ENCODE measurements at places on chromosomes 11 and 22. TPM values are rescaled to one million over a fixed set of nuclear protein-coding genes. Genes with fewer than 3 reads are reported as not detected.

DNA sequence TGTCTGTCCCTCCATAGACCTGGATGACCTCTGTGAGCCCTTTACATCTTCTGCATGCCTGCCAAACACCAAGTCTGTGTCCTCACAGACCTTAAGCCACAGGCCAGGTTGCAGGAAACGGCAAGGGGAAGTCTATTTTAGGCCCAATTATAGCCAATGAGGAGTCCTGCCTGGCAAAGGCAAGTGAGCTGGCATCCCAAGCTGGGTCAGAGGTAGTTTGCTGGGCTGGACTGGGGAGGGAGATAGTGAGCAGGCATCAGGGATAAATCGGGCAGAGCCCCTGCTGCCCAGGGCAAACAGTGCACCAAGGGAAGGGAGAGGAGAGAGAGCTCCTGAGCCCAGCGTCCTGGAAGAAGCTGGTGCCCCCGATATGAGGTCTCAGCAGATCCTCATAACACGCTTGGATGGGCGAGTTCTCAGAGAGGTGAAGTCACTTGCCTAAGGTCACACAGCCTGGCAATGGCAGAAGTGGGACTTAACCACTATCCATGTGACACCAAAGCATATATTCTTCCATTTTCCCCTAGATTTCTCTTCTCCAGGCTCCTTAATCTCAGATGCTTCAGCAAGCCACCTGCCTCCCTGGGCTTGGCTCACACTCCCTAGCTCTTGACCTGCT is 3.7 kb upstream of the RELT start:
- no peak for DNase-seq

DNA sequence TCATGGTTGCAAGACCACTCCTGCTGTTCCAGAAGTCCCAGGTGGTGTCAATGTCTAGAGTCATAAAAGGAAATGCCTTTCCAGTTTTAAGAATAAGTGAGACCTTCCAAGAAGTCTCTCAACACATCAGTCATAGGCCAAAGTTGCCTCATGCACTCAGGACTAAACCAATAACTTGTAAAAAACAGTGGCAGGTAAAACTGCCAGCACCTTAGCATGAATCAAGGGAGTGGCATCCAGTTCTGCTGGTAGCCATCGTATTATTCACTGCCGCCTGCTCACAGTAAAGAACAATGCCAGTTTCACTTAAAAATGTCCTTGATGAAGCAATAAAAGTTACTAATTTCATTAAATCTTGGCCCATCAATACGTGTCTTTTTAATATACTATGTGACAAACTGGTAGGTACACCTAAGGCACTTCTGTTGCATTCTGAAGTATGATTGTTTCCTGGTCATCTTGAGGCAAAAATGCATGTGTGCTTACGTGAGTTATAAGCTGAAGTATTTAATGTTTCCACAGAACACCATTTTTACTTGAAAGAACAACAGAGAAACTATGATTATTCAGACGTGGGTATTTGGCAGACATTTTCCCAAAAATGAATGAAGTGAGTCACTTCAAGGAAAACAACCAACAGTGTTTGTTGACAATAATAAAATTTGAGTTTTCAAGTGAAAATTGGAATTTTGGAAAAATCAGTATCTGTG is 125.2 kb upstream of the SNX19 start:
- DNase-seq: no peak

- no peak for DNase-seq
These were observed 43.7 kb upstream of the SUSD2 start for GRCh38 chr22:24137595-24137994.

DNA sequence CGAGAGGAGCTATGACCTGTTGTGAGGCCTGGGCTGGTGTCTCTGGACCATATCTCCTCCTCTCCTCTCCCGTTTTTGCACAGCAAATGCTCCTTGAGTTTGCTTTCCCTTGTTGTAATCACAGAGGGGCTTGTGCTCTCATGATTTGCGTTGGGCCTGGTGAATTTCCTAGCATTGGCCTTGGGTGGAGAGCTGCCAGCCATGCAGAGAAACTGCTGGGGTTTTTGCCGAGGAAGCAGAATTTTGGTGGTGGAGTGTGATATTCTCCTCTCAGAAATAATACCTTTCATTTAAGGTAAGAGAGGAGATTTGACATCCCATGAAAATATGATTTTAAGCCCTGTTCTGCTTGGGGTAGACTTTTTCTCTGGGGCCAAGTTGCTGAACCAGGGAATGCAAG is 175.7 kb upstream of the CADM1 start:
- no peak for DNase-seq

DNA sequence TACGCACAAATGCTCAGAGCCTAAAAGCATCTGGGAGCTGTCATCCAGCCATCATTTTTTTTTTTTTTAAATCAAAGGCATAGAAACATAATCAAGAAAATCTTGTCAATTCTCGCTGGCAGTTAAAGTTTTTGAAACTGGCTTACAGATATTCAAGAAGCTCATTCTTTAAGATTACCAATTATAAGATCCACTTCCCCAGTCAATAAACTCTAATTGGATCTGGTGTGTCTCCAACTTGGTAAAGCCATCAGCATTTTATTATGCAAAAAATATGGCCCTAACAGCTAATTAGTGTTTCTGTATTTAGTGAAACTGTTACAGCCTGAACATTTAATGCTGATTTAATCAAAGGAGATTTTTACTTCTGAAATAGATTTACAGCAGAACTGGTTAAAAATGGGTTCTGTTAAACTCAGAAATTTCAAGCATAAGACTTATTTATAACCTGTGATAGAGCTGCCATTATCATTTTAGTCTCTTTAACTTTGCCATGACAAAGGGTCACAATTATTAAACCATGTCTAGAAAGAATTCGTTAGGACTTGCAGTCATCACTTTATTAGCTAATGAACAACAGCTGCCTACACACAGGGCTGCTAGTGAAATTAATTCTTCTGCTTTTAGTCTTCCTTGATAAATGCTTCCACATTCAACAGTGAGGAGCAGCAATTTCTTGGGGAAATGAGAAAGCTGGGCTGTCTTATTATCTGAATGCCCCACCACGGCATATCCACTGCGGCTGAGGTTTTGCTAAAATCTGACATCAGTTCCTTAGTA is 176.4 kb upstream of the PITPNB start:
- DNase-seq: no peak

GRCh38 chr22:47433627-47434026 is 671.2 kb downstream of the TBC1D22A start:
- no peak for DNase-seq

GRCh38 chr11:130588471-130588870 is 140.0 kb downstream of the ADAMTS15 start:
- DNase-seq: no peak

DNA sequence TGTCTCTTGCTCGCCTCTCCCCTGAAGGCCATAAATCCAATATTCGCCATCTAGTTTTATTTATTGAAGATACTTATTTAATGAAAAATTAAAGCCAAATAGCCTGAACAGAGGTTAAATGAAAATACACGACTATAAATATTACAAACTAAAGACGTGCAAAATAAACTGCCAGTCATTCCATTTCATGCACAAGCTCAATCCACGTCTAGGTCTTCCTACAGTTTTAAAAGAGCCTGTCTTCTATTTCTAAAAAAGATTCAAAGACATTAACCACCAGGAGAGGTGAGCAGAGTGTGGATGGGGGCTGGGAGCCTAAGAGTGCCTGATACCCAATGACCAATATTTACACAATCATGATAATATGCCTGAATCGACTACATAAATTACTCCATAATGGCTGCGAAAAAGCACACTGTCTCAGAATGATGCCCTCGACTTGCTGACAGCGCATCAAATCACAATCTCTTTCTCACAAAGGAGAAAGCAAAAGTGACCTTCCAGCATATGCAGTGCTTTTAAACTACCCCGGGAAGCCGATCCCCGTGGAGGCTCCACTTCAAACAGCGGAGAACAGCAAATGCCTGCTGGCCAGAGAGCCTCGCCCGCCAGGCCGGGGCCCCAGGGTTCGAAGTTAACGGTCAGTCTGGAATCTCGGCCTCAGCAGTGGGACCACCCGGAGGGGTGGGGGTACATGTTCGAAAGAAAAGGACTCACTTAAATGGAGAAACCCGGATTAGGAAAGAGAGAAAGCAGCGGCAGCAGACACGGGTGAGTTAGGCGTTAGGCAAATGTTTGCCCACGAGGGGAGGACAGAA is 1.7 kb downstream of the FCHSD2 start:
- no peak for DNase-seq

Gene EI24
- polyA plus RNA-seq: 110 TPM

Gene NECTIN1
- 41.6 TPM for polyA plus RNA-seq
